ENCODE measurements at places on chromosomes 3 and 15. TPM values are rescaled to one million over a fixed set of nuclear protein-coding genes. Genes with fewer than 3 reads are reported as not detected.

DNA sequence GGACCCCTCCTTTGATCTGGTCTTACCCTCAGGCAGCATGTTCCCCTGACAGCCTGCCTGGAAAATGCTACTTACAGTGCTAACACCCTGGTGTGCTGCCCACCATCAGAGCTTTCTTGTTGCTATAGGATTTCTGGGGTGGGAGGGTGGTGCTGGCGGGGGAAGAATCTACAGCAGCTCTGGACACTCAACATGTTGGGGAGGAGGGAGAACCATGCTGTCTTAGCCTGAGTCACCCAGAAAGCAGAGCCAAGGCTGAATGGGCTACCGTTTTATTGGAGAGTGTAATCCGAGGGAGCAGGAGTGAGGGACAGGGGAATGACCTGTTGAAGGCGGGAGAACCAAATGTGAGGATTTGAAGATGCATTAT lies 45.6 kb downstream of the MFSD1 start:
- H3K27me3 ChIP-seq: peaks cover 3% of the 10 kb centered on the region
- no peak overlapping the region for H3K4me3 ChIP-seq
- H3K36me3 ChIP-seq: no peaks in the 10 kb centered on the region

- H3K27ac ChIP-seq: no peak overlapping the region
- H3K36me3 ChIP-seq: no peaks in the 10 kb centered on the region
- no peak for DNase-seq
- H3K27me3 ChIP-seq: peaks cover 3% of the 10 kb centered on the region
- no peaks in the 10 kb centered on the region for H3K4me1 ChIP-seq
Observed at GRCh38 chr15:63896336-63897115, 62.8 kb upstream of the HERC1 start.

GRCh38 chr15:60740787-60741354 lies 261.9 kb upstream of the ICE2 start:
- H3K27me3 ChIP-seq: peaks cover 3% of the 10 kb centered on the region
- no peak for DNase-seq
- H3K4me1 ChIP-seq: no peaks in the 10 kb centered on the region

DNA sequence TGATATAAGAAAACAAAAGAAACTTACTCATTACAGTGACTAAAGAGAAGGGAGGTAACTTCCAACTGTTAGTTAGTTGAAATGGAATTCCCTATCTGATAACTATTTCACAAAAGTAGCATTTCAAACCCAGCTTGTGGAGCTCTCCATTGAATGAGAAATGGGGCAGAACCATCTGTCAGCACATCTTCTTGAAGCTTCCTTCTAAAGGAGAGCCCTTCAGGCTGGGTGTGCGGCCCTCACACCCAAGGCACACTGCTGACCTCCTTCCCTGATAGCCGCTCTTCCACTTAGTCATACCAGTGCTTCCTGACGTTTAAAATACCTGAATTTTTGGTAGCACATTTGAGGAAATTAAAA lies 28.1 kb upstream of the VEPH1 start:
- H3K27me3 ChIP-seq: no peaks in the 10 kb centered on the region
- H3K27ac ChIP-seq: no peak overlapping the region
- H3K36me3 ChIP-seq: no peaks in the 10 kb centered on the region
- H3K4me3 ChIP-seq: no peak overlapping the region
- DNase-seq: no peak

GRCh38 chr3:141049681-141050080 lies 1.5 kb upstream of the SPSB4 start:
- no peaks in the 10 kb centered on the region for H3K36me3 ChIP-seq
- peaks cover 13% of the 10 kb centered on the region for H3K4me1 ChIP-seq
- peaks cover 53% of the 10 kb centered on the region for H3K27me3 ChIP-seq
- H3K27ac ChIP-seq: no peak overlapping the region
- DNase-seq: no peak

DNA sequence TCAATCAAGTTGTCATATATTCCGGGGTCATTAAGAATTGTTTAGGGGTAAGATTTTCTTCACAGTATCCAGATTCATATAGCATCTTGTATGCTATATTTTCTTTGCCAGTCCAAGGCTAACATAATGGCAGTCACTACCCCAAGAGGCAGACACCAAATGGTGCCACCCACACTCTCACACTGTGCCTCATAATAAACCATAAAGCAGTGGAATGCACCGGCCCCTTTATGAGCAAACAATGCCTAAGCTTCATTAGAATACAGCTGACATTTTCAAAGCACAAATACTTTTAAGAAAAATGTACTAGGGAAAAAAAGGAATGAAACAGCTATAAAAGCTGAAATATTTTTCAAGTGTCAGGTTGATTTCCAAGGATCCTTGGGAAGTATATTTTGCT lies 121.6 kb downstream of the TFDP2 start:
- peak overlapping the region; percentile 10 for H3K27ac ChIP-seq
- no peaks in the 10 kb centered on the region for H3K36me3 ChIP-seq
- no peak for DNase-seq

DNA sequence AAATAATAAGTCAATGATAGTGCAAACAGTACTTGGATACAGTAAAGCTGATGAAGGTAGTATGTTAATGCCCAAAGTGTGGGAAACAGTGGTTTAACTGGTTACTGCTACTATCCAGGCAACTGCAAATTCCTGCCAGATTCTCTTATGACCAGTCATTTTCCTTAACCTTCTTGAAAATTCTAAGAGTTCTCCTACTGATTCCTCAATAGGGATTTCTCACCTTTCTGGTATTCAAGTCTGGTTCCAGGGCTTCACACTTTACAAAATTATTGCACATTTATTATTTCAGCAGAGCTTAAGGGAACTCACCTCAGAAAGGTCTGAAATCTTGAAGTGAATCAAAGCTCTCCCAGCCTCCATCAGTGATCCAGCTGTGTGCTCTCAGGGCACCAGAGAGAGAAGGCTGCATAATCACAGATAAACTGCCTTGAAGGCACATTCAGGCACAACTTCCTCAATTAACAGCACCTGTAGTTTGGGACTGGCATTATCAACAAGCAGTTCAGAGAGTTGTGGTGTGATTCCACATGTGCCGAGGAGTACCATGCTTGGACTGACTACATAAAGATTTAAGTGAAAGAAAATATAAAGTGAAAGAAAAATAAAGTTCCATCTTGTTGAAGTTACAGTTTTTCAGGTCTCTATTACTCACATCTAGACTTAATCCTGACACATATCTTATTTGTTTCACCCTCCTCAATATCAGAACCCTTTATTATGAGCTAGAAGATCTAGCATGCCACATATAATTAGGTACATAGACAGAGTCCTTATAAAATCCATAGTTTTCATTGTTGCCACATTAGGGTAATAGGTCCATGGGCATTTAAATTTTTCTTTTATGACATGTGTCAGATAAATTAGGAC lies 59.5 kb upstream of the TIPARP start:
- H3K4me1 ChIP-seq: peaks cover 42% of the 10 kb centered on the region
- no peaks in the 10 kb centered on the region for H3K36me3 ChIP-seq
- H3K27ac ChIP-seq: peak overlapping the region; percentile 10
- no peaks in the 10 kb centered on the region for H3K27me3 ChIP-seq
- H3K4me3 ChIP-seq: no peak overlapping the region
- no peak for DNase-seq

DNA sequence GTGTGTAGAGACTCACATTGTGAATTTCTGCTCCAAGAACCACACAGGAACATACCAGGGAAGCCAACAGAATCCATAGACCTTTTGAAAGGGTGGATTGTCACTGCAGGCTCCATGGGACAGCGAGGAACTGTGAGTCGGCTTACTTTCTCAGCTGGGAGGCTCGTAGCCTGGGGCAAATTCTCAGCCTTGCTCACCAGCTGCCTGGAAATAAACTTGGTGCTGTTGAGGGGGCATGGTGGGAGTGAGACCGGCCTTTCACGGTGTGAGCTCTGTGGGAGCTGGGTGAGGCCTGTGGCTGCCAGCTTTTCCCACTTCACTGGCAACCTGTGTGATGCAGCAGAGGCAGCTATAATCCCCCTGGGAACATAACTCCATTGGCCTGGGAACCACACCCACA lies 146.6 kb upstream of the P2RY1 start:
- H3K4me1 ChIP-seq: no peaks in the 10 kb centered on the region
- no peak for DNase-seq
- H3K36me3 ChIP-seq: no peaks in the 10 kb centered on the region
- H3K27me3 ChIP-seq: no peaks in the 10 kb centered on the region

GRCh38 chr3:120440001-120440703 lies 10.6 kb downstream of the FSTL1 start:
- no peak overlapping the region for H3K27ac ChIP-seq
- H3K36me3 ChIP-seq: peaks cover 13% of the 10 kb centered on the region
- H3K4me1 ChIP-seq: peaks cover 14% of the 10 kb centered on the region
- no peak overlapping the region for H3K4me3 ChIP-seq
- DNase-seq: no peak
- no peaks in the 10 kb centered on the region for H3K27me3 ChIP-seq

DNA sequence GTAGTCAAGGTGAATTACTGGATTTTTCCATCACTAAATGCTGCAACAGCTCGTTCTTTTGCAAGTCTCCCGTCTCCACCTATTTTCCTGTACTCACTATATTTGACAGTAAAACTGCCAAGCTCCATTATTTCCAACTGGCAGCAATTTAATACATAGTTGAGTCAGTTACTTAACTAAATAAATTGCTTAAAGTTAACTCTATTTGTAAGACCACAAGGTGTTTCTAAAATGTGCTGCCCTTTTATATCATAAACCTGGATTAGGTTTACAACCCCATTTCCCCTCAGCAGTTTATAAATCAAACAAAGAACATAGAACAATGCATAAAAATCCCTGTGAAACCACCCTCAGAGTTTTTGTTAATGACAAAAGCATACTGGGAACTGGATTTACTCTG lies 211.4 kb upstream of the DPH6 start:
- no peaks in the 10 kb centered on the region for H3K4me1 ChIP-seq
- no peaks in the 10 kb centered on the region for H3K36me3 ChIP-seq
- H3K27me3 ChIP-seq: no peaks in the 10 kb centered on the region

AGTR1 gene
- polyA plus RNA-seq: not detected

PBRM1 gene
- 20.3 TPM for polyA plus RNA-seq

SLC12A8 gene
- 6.9 TPM for polyA plus RNA-seq

CLDN18 gene
- polyA plus RNA-seq: not detected

PPP1R14D gene
- polyA plus RNA-seq: not detected
